ENCODE measurements at places on chromosomes 11 and 22.

DNA sequence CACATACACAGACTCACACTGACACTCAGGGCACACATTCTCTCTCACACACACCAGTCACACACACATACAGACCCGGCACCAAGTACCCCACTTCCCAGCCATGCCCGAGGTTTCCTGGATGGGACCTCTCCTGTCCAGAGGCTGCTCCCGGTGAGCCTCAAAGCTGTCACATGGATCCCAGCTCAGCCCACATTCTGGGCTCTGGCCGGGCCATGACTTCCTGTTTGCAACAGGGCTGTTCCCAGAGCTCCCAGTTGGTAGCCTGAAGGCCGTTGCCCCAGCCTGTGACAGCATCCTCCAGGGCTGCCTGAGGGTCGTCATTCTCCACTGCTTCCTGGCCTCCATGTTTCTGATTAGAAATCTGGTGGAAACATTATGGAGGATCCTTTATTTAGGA is 14.6 kb upstream of the CYP2D6 start:
- DNase-seq = no peak

DNA sequence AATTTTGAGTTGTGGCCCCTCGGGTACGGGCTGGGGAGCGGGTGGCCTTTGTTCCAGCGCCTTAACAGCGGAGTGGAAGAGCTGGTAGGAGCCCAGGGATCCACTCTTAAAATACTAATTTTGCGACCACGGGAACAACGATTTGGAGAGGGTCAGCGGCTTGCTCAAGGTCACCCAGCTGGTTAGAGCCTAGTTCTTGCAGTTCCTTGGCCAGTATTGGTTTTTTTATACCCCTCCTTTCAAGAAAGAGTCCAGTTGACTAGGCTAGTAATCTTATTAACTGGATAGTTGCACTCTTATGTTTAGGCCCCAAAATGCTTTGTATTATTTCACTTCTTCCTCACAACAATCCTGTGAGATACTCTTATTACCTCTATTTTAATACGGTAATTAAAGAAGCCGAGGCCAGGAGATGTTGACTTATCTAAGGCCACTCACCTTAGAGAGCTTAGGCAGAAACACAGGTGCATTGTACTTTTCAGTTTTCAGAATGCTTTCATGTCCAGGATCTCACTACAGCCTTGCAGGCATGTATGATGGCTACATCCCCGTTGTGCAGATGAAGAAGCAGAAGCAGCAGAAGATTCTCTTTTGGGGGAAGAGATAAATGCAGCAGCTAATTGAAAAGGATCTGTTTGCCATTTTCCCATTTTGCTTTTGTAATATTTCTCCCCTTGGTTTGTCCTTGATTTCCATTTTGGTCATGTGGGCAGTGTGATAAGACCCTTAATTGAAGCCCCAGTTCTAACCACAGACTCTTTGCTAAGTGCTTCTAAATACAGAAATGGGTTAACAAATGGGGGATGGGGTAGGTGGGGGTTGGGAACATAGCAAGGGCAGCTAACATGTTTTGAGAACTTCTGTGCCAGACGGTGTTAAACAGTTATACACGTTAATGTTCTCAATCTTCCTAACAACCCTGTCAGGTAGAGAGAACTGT is 1.4 kb downstream of the SREBF2 start:
- DNase-seq = no peak

DNA sequence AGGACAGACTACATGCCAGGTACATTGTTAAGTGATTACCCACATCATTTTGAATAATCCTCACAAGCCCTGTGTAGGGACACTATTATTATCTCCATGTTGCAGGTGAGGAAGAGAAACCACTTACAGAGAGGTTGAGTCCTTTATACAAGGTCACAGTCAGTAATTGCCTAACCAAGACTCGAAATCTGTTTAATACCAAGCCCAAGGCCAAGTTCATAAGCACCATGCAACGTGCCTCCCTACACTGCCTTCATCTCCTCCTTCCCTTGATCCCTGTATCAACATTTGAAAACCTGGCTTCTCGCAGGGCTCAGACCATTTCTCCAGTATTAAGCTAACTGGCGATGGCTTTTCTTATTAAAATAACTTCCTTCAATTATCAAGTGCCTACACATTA is 41.7 kb upstream of the SEZ6L start:
- no peak for DNase-seq

GRCh38 chr22:28435140-28435768 is 244.4 kb downstream of the TTC28 start:
- DNase-seq = no peak

- DNase-seq = no peak
Observed at GRCh38 chr22:36012332-36012731, 16.3 kb downstream of the RBFOX2 start.

- DNase-seq = no peak
Observed at GRCh38 chr11:85988780-85989179, 80.1 kb downstream of the PICALM start.

DNA sequence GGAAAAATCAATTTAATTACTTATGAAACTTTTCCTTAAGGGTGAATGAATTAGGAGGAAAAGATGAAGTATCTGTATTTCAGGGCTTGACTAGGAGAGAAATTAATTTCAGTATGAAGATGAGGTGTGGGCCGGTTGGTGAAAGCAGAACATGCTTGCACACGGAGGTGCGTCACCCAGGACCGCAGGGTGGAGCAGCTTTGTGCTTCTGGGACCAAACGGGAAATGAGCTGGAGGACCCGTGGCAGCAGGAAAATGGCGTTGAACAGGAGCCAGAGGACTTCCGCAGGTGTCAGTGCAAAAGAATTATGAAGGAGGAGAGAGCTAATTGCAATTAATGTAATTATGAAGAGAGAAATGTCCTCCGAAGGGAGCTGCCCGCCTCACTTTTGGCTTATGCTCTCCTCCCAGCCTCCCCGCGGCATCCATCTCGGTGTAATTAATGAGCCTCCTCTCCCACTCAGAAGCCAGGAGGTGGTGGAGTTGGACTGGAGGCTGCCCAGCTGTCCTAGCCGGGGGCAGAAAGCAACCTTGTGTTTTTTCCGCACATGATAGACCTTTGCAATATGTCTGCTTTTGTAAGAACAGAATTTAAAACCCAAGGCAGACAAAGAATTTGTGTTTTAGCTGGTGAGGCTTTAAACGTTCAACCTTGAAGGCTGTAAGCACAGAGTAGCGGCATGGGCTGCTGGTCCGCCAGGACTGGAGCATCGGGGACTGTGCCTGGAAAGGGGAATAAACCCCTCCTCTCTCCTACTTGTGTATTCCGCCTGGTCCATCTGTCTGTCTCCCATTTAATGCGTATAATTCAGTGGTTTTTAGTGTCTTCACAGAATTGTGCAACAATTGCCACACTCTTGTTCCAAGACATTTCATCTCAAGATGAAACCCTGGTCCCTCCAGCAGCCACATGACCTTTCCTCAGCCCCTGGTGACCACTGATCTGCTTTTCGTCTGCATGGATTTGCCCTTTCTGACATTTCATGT is 180.6 kb downstream of the TBC1D22A start:
- no peak for DNase-seq

- DNase-seq = no peak
Observed at GRCh38 chr11:113349528-113349927, 35.1 kb downstream of the TTC12 start.

DNA sequence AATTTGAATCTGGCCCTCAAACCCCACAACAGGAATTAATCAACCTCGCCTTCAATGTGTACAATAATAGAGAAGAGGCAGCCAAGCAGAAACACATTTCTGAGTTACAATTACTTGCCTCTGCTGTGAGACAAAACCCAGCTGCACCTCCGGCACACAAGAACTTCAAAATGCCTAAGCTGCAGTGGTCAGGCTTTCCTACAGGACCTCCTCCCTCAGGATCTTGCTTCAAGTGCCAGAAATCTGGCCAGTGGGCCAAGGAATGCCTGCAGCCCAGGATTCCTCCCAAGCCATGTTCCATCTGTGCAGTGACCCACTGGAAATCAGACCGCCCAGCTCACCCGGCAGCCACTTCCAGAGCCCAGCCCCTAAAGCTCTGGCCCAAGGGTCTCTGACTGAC is 3.4 kb upstream of the NDUFC2 start:
- DNase-seq = no peak

GRCh38 chr11:126088999-126089398 is 26.3 kb upstream of the CDON start:
- DNase-seq = no peak

GRCh38 chr11:99742501-99742900 is 721.8 kb downstream of the CNTN5 start:
- no peak for DNase-seq

DNA sequence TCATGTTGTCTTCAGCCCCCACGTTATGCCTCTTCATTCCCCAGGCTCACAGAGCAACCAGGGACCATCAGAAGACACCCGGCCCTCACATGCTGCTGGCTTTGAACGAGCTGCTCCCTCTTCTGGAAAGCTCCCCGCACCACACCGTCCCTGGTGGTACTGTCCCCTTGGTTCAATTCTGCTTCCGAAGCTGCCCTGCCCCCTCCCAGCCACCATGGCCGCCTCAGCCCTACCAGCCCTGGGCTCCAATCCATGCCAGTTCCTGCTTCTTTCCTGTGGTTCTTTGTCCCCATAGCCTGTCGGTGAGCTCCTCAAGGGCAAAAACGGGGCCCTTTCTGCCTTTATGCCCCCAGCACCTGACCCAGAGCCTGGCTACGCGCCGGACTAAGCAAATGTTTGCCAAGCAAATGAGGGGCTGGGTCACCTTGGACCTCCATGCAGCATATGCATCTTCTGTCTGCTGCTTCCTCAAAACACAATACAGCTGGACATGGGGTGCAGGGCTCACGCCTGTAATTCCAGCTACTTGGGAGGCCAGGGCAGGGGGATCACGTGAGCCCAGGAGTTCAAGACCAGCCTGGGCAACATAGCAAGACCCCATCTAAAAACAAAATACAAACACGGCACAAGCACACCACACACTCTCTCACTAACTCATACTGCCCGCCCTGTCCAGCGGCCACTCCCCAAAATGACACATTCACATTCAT is 21.3 kb downstream of the TNKS1BP1 start:
- no peak for DNase-seq

GRCh38 chr11:7499081-7499480 is 13.8 kb downstream of the OLFML1 start:
- no peak for DNase-seq

DNA sequence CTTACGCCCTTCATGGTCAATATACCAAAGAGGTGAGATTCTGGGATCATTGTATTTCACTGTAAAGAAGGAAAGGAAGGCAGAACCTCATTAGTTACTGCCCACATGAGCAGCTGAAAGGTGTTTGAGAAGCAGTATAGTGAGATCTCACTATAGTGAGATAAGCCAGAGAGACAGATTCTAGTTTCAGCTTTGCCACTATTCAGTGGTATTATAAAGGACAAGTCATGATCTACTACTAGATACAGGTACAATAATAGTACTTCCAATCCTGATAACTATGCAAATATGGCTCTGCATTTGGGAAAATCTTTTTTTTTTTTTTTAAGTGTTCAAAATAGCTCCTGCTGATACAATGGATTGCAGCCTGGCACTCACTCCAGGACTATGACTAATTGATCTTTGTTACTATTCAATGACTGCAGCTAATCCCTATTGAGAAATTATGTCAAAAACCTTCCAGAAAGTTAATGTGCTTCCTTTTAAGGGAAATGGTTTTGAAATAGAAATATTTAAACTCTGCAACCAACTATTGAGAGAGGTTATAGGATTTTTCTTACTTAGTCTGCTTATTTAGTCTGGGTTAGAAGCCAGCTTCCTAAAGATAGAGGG is 8.3 kb upstream of the DLAT start:
- no peak for DNase-seq

DNA sequence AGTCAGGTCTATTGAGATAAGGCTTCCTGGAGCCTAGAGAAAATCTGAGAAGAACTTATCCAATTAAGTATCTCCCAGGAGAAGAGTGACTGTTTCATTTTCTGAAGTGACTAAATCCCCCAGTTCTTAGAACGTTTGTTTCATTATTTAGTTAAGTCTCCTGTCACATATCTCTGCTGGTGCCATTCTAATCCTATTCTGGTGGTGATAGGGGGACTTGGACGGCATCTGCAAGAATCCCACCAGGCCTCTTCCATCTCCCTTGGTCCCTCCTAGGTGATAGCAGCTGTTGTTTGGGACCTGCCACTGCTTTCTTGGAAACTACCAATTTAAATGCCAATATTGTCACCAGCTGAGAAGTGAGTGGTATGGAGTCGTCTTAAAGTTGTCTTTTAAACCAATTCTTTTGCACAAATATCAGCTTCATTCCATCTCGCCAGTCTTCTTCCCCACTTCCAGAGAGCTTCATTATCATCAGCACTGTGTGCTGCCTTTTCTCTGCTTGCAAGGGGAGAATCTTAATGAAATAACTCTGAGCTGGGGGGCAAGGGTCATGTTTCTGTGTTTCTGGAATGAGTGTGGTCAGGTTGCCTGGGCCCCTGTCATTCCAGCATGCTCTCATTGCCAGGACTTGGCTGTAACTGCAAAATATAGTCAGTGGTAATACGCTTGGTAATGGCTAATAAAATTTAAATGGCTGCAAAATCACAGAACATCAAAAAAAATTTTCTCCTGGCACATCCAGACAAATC is 104.8 kb downstream of the LDLRAD3 start:
- no peak for DNase-seq

DNA sequence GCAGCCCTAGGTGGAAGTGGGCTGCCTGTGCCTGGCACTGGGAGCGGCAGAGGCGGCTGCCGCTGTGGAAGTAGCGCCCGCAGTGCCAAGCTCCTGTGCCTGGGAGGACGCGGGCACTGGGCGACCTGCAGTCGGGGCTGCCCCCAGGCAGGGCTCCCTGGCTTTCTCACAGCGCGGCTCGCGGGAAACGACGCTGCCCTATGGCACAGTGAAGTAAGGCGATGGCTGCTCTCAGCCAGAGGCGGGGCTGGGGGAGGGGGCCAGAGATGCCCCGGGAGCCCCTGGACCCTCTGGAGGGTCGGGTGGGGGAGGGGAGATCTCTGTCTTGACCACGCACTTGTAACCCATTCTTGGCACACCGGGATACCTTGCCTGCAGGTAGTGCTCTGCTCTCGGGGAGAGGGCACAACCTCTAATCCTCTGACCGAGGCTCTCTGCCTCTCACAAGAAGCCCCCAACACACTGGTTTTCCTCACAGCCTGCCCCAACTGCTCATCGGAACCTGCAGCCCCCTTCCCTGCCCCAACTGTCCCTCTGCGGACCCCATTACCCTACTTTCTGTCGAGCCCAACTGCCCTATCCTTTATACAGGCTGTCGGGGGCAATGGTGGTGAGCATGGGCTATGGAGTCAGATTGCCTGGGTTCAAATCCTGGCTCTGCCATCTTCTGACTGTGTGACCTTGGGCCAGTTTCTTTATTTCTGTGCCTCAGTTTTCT is 32.2 kb upstream of the TRIM29 start:
- no peak for DNase-seq

GRCh38 chr22:28822930-28823551 is 22.7 kb upstream of the XBP1 start:
- no peak for DNase-seq

GRCh38 chr11:132674151-132674550 is 858.1 kb downstream of the OPCML start:
- no peak for DNase-seq

DNA sequence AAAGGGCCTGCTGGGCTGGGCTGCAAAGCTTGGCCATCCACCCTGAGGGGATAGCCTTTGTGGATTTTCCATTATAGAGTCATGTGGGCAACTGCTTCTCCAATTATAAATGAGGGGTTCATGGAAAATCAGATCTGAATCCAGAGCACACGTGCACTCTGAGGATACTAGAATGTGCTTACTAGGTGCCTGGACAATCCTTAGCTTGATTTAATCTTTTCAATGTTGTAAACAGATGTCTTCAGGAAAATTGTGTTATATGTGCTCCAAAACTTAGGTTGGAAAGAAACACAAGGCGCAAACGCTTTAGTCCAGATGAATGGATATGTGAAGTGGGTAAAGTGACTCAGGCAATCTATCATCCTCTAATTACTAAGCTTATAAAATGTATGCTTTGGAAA is 92.0 kb downstream of the SLC17A6 start:
- no peak for DNase-seq
